ENCODE measurements at places on chromosomes 3 and 15.
A peak's percentile ranks its signal among the peaks of the same experiment; 100 is the strongest.

DNA sequence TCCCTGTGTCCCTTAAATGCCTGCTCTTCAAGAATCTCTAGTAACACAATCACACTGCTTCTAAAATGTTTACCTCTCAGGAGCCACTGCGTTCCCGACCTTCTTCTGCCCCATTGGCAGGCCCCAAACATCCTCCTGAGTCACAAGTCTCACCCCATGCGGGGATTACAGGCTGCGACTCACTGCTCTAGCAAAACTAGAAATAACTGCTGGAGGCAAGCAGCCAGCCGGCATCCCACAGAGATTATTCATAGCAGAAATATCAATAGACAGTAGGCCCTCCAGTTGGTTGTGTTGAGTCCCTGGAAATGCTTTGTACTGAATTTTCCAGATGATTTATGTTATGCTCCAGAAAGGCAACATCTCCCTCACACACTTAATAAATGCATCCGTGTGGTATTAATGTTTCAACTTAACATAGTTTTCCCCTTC lies 64.8 kb downstream of the RFTN1 start:
- peak; percentile 61 for DNase-seq

DNA sequence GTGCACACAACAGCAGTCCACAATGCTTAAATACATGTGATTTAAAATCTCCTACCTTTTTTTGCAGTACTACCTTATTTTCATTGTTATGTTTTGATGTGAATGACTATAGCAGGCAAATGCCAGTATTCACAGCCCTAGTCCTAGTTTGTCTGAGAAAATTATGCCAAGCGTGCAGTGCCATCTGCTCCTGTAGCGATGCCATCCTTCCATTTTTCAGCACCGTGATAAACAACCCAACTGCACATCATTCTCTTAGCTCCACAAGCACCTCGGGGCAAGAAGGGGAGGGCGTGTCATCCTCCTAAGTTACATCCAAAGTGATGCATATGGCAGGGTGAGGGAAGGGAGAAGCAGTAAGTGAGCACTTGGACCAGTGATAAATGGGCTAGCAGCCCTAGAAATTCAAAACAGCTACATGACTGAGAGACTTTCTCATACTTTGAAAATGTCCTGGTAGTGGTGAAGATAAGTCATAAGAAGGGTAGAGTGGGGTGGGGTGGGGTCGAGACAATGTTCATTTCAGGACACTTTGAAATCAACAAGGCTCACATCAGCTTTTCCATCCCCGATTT lies 198.8 kb downstream of the LSAMP start:
- no peak for DNase-seq

- DNase-seq, result no peak
Measured at GRCh38 chr15:80679804-80680175, 15.3 kb upstream of the ABHD17C start.

- no peak for DNase-seq
Measured at GRCh38 chr15:67406257-67406861, 114.6 kb upstream of the C15orf61 start.

GRCh38 chr3:58025837-58026569 lies 17.8 kb downstream of the FLNB start:
- peak; percentile 54 for DNase-seq

- DNase-seq, result no peak
Measured at GRCh38 chr3:97705764-97706163, 58.8 kb upstream of the ARL6 start.

GRCh38 chr3:82390868-82391267 lies 629.4 kb upstream of the GBE1 start:
- no peak for DNase-seq

GRCh38 chr15:101499863-101500713 lies 10.6 kb upstream of the PCSK6 start:
- DNase-seq, result peak; percentile 73

DNA sequence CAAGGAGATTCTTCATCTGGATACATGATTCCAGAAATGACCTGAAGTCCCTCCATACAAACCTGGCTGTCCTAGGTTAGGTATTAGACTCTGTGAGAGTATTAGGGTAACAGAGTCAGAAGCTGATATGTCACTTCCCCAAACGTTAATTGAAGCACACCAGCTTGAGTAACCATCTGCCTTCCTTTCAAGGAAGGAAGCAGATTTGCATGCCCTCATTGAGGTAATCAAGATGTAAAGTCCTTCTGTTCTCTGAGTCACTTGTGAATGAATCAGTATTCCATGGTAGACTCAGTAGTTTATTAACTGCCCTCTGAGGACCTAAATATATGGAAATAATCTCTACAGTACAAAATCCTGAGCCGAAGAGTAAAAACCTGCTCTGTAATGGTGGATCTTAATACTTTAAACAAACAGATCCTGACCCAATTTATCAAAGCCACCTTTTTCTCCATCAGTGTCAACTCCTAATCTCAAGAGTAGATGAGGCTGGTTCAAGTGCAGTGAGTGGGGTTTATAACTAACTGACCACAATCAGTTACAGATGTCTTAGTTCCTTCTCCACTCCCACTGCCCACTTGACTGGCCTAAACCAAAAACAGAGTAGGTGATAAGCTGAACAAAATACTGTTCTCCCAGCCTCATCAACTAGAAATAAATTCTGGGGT lies 246.2 kb upstream of the CHRM5 start:
- DNase-seq, result no peak

- DNase-seq, result no peak
Measured at GRCh38 chr3:172568701-172569100, 45.5 kb upstream of the TNFSF10 start.

DNA sequence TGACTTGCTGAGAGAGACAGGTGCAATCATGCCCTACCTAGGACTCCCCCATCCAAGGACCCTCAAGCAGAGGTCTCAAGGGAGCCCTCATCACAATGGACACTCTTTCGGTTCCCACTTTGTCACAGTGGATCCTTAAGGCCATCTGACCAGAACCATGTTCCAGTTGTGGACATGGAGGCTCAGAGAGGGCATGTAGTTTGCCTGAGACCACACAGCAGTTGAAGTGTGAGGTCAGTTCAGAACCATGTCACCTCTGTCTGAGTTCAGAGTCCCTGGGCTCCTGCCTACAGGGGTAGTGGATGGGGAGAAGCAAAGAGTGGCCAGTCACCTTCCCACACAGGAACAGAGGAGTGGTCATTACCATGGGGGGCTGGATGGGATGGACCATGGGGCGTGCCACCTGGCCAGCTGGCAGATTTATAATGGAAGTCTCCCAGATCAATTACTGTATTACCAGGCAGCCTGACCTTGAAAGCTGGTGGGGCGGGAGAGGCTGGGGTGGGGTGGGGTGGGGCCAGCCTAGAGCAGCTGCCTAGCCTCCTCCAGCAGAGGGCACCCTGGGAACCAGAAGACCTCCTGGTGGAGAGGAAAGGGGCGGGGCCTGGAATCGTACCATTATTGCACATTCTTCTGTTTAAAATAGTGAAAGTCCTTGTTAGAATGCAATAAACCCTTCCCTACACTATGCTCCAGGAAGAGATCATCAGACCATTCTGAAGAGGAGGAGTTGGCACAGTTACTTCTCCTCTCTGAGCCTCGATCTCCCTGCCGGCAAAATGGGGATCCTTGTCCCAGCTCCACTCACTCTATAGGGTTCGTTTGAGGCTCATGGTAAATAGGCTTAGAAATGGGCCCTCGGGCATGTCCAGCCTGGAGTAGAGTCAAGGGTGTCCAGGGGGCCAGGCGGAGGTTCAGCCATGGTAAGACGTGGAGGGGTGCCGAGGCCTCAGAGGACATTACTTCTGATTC lies 26.9 kb upstream of the LINGO1 start:
- DNase-seq, result no peak

GRCh38 chr3:189566550-189567130 lies 64.5 kb upstream of the TP63 start:
- DNase-seq, result no peak

- DNase-seq, result no peak
Measured at GRCh38 chr3:24598695-24599470, 104.2 kb upstream of the THRB start.

DNA sequence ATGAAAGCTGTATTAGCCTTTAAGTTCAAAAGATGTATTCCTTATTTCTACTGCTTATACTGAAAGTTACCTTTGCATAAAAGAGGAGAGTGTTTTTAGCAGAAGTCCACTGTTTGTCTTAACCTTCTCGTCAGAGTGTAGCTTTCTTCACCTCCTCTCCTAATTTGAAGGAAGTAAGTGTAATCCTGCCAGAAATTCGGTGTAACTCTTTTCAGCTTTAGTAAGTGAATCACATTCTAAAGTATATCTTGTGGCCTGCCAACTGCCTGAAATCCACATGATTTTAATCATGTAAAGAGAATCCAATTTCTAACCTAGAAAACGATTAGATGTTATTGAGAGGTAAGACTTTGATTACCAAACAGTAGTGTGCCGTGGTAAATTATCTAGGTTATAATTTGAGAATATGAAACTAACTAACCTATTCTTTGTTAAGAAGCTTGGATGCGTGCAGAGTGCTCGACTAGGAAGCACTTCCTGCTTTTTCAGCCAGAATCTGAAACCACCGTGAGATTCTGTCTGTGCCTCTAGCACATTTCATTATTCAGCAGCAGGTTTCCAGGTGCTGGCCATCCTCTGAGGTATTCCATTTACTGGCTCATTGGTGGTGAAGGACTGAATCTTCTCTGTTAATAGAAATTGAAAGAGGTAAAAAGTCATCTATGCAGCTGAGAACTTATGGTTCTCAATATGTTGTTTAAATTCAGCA lies 7.5 kb downstream of the GYG1 start:
- DNase-seq, result no peak

DNA sequence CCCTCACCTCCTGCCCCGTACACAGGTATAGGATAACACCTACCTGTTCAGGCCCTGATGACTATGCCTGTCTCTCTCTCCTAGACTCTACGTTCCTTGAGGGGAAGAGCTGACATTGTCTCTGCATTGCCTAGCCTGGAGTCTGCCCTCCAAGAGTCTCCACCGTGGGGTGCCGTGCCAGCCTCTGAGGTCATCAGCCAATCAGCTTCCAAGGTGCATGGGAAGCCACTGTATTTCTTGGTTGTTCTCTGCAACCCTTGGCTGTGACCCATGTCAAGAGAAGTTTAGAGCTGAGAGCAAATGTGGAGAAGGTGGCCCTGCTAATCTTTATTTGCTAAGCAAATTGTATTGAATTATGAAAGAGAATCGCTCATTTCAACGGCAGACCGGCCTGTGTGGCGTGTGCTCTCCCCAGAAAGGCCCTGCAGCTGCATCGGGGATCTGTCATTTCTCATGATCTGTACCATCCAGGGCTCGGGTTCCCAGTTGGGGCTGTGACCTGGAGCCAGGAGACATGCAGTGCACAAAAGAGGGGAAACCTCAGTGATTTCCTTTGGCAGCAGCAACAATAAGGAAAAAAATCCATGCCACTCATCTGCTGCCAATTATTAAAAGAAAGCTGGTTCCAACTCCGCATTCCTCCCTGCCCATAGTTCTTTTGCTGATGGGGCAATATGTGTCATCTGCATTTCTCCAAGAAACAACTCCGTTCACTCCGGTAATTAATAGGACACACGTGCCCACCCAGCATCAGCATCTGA lies 182.2 kb downstream of the MEGF11 start:
- DNase-seq, result no peak

- no peak for DNase-seq
Measured at GRCh38 chr15:77984446-77984861, 93.1 kb downstream of the TBC1D2B start.

DNA sequence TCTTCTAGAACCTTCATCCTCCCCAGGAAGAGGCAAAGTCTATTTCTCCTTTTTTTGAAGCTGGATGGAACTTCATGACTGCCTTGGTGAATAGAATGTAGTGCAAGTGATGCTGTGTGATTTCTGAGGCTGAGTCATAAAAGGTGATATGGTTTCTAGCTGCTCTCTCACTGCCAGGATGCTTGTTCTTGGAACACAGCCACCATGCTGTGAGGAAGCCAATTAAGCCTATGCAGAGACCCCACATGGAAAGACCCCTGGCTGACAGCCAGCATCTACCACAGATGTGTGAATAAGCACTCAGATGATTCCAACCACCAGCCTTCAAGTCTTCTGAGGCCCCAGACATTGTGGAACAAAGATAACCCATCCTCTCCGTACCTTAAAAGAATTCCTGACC lies 57.0 kb downstream of the ISL2 start:
- no peak for DNase-seq

DNA sequence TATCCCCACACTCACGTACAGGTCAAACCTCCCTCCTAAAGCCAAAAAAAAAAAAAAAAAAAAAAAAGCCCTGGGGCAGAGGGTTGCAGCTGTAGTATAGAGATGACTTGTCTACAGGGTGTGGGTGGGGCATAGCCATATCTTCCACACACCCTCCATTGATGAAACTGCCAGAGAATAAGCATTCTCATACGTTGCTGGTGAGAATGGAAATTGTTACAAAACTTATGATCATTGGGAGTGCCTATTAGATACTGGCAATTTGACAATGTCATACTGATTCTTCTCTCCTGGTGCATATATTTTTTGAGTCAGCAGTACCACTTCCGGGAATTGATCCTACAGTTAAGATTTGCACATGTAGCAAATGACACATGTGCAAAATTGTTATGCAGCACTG lies 11.0 kb upstream of the CTNNB1 start:
- DNase-seq, result no peak

GRCh38 chr3:38454178-38454883 lies 641 bp downstream of the ACVR2B start:
- DNase-seq, result peak; percentile 55

DNA sequence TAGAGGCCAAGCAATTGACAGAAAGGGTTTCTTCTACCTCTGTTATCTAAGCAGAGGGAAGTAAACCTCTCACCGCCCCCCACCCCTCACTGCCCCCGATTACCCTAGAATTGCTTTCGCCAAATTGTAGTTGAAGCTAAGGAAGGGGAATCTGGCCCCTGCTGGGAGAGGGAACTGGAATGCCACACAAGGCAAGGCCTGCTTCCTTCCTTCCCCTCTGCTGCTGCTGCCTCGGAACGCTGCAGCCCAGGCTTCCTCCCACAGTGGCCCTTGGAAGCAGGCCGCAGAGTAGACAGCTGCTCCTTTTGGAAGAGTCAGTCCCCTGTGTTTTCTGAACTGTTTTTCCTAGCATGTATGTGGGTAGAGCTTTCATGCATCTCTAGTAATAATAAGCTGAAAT lies 21.6 kb downstream of the RLBP1 start:
- DNase-seq, result no peak

DNA sequence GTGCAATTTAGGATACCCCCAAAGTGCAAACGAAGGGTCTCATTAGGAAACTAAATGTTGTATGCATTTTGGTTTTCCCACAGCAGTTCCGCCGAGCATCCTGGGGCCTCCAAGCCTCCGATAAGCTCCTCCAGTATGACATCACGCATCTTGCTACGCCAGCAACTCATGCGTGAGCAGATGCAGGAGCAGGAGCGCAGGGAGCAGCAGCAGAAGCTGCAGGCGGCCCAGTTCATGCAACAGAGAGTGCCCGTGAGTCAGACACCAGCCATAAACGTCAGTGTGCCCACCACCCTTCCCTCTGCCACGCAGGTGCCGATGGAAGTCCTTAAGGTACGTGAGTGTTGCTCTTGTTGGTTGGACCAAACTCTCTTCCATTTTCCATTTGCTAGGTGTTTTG lies 120.5 kb upstream of the SAMMSON start:
- DNase-seq, result no peak

DNA sequence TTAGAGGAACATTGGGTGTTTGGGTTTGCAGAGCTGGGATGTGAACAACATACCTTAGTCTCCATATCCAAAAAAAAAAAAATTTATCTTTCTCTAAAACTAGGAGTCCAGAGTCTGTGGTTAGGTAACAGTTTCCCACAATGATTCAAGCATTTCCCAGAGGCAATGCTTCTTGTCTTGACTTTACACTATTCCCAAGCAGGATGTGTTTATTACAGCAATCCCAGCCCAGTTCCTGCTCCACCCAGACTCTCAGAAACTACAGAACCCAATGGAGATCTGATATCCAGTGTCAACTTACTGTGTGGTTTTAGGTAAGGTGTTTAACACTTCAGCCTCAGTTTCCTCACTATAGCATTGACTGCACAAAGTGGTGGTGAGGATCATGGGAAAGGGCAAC lies 2.3 kb upstream of the C3orf62 start:
- no peak for DNase-seq

Measured in right forelimb (tissue), 1 donor.